ENCODE measurements at places on chromosomes 16 and 17.

GRCh38 chr17:42309986-42310786, 21.9 kb downstream of the STAT5A start:
- DNase-seq = no peak

DNA sequence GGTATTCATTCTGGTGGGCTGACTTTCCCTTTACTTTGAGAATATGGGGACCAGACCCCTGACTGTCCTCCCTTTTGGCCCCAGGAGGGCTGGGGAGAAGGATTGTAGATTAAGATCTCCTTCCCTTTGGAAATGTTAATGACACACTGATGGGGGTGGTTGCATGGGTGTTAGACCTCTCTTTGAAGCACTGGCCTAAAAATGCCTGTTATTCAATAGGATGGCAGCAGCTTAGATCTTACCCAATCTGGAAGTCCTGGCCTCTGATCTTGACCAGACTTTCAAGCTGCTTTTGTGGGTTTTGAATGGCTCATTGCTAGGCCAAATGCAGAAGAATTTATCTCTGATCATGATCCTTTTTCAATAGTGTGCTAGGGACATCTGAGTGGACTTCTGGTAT, 25.7 kb downstream of the MAP3K3 start:
- DNase-seq = no peak

DNA sequence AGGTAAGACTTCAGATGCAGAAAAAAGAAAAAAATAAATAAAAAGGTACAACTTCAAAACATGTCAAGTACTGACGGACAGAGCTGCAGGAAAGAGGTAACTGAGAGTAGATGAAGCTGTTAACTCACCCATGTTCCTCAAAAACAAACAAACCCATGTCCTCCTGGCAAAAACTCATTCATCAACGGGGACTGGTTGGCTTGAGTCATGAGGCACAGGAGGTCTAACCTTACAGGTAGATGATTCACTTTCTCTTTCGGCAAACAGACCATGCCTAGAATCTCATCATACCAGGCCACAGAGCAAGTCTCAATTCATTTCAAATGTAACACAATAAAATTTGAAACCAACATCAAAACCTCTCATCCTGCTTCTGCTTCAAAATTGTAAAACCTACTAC, 12.3 kb upstream of the FASN start:
- DNase-seq = no peak

- DNase-seq = no peak
Measured at GRCh38 chr17:16935786-16936185, 36.1 kb downstream of the TNFRSF13B start.

DNA sequence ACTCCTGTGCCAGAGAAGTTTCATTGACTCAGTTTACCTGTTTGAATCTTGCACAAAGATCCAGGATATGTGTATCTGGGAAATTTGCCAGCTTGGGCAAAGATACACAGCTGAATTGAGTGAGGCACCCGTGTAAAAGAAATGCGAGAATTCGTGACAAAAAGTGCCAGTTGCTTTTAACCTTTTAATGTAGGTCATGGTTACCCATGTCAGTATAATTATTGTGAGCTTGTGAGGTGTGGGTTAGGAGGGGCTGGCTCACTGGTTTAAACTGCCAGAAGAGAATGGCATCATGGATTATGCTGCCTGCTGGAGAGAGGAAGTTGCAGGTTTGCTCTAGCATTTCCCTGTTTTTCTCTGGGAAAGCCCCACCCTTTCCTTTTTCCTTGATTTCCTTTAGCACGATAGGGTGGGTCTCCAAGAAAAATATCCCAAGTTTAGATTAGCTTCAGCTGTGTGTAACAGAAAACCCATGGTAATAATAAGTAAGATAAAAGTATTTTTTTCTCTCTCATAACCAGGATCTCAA, 24.8 kb upstream of the NDRG4 start:
- no peak for DNase-seq

GRCh38 chr17:78780335-78780734, 1.7 kb downstream of the CYTH1 start:
- DNase-seq = no peak

DNA sequence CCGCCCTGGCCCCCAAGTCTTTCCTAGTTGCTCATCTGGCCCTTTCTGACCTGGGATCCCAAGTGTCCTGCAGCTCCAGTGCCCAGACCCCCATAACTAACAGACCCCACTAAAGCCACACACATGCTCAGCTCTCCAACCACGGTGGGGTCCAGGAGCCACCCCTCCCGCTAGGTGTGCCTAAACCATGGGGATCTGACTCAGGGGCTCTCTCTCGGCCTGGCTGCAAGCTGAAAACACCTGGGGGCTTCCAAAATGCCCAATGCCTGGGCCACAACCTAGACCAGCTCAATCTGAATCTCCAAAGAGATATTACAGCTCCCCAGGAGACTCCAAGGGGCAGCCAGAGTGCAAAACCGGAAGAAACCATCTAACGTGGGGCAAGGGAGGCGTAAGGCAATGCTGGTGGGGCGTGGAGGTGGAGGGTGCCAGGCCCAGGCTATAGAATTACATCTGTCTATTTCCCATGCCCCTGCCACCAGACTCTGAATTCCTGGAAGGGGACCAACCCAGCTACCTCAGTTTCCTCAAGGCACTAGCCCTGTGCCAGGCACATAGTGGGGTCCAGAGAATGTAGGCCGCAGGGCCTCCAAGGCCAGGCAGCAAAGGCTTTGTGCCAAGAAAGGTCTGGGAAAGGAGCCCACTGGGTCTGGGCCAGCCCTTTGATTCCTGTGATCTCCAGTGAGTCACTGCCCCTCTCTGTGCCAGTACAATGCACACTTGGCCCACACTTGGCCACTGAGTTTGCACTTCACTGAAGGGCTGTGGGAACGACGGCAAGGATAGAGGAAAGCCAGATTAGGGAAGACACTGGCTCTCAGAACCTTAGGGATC, 3.3 kb downstream of the CD2BP2 start:
- no peak for DNase-seq

DNA sequence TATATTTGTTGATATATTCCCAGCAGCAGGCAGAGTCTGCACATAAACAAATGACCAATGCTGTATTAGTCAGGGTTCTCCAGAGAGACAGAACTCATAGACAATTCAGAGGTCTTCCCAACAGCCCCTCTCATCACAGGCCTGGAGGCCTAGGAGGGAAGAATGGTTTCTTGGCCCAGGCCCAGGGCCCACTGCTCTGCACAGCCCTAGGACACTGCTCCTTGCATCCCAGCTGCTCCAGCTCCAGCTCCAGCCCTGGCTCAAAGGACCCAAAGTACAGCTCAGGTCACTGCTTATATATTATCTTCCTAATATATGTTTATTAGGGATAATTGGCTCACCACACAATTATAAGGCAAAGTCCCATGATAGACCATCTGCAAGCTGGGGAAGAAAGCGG, 749.9 kb downstream of the KCNJ2 start:
- DNase-seq = no peak

GRCh38 chr17:40364121-40364861, at the start of gene GJD3:
Gene GJD3, minus strand, starts transcription at chr17:40364737. Its CDS starts 922 bp downstream, at chr17:40363815.
- no peak for DNase-seq

- DNase-seq = no peak
Measured at GRCh38 chr17:9890124-9890523, 14.9 kb downstream of the RCVRN start.

DNA sequence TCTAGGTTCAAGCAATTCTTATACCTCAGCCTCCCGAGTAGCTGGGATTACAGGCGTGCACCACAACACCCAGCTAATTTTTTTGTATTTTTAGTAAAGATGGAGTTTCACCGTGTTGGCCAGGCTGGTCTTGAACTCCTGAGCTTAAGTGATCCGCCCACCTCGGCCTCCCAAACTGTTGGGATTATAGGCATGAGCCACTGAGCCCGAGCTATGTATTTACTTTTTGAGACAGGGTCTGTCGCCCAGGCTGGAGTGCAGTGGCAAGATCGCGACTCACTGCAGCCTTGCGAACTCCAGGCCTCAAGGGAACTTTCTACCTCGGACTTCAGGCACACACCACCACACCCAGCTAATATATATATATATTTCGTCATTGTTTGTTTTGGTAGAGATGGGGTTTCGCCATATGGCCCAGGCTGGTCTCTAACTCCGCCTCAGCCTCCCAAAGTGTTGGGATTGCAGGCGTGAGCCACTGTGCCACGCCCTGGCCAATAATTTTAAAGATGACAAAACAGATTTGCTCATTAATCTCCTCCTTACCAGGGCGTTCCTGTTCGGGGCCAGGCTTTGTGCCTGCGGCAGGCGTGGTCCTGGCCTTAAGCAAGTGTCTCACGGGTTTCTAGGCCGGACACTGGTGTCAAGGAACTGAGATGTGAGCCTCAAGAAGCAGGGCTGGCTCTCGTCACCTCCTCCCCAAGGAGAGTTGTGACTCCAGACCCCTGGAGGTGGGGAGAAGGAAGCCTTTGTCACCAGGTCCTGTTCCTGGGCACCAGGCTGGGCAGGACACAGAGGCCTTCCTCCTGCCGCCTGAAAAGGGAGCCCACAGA, 4.3 kb upstream of the NPW start:
- no peak for DNase-seq

DNA sequence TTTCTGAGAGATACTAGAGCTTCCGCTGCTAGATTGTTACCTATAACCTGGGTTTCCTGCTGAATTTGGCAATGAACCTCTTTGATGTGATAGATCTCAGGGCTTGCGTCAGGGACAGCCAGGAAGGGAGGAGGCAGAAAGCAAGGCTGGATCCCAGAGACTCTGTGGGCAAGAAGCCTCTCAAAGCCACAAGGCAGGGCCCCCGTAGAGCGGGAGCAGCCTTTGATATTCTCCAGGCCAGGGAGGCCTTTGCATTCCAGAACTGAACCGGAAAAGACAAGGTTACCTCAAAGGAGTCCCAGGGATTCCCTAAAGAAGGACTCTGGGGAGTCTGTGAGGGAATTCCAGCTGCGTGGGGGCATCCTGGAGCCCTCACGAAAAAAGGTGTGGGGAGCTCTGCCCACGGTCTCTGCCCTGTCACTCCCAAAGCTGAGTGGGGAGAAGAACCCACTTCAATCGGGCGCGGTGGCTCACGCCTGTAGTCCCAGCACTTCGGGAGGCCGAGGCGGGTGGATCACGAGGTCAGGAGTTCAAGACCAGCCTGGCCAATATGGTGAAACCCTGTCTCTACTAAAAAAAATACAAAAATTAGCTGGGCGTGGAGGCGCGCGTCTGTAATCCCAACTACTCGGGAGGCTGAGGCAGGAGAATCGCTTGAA, 14.3 kb upstream of the SCIMP start:
- no peak for DNase-seq

- no peak for DNase-seq
Measured at GRCh38 chr16:10743227-10743609, 424 bp upstream of the NUBP1 start.

DNA sequence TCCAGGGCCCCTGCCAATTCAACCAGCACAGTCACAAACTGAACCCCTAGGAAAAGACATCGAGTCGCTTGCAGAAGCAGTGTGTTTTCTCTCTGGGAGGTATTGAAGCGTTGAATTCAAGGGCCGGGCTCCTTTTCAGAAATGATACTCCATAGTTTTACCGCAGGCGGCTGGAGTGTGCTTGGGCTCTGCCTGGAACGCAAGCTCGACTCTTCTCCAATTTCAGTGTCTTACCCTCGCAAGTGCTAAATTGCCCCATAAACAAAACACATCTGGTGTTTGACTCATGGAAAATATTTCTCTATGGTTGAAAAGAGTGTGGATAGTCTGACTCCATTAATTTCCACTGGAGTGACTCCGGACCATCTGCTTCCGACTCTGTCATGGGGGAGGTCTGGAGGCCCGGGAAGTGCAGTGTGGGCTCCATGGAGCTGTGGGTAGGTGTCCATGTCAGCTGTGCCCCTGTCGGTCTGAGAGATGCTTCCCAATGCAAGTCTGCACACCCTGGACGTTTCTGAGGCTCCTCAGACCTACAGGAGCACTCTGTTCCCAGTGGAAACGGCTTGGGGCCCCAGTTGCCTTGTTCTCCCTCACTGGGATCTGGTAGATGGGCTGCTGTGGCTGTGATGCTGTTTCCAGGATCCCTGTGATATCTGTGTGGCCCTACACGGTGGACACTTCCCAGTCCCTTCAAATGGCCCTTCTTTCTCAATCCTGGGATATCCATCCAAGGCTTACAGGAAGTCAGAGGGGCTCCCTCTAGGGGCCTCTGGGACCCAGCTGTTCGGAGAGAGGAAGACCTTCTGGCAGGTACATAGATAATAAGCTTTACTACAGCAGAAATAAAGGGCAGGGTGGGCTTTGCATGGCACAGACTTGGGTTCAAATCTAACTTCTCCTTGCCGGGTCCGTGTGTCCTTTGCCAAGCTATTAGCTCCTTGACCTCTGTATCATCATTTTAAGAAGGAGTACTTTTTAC, 119.8 kb upstream of the CDH13 start:
- no peak for DNase-seq

DNA sequence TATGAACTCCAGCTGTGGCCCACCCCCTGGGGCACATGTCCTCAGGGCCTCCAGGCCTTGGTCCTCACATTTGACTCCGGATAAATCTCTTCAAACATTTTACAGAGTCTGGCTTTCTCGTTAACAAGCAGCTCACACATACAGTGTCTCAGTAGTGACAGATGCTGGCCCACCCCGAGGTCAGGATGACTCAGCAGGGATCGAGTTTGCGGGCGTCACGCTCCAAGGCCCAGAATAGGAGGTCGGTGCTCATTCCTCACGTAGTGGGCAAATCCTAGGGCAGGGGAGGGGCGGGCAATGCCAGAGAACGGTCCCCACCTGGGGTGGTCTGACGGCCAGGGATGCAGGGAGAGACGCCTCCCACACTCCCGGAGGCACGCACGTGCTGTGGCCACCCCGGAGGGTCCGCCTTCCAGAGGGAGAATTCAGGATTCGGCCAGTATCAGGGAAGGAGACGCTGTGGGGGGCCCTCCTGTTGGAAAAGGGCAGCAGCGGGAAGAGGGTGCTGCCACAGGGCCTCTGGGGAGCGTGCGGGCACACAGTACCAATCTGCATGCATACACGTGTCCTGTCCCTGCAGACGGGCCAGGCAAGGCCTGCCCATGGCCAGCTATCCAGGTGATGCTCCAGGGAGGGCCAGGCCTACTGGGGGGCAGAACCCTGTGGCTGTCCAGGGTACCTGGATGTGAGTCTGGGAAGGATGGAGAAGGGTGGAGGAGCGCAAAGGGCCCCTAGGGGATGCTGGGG, 8.6 kb downstream of the SLC7A5 start:
- no peak for DNase-seq

DNA sequence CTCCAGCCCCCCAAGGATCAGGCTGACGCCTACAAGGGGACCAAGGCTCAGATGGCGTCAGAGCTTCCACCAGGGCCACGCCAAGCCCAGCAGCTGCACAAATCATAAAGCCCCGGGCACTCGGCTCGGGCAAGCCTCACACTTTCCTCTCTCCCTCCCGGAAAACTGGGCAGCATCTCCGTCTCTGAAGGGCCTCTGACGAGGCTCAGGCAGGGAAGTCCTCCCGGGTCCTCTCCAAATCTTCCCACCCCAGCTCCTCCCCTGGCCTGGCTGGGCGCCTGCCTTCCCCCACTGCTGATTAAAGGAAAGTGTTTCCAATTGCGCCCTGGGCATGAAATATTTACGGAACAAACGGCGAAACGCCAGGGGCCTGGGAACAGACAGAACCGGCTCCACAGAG, 38.5 kb downstream of the PIEZO1 start:
- no peak for DNase-seq
